ENCODE measurements at places on chromosomes 3 and 15. TPM values are rescaled to one million over a fixed set of nuclear protein-coding genes. Genes with fewer than 3 reads are reported as not detected.

The GRIP2 gene
- not detected for total RNA-seq

The RPL39L gene
- total RNA-seq: 100.0 TPM

The TMEM42 gene
- total RNA-seq: 4.3 TPM

The IMPG2 gene
- total RNA-seq: 0.08 TPM

DNA sequence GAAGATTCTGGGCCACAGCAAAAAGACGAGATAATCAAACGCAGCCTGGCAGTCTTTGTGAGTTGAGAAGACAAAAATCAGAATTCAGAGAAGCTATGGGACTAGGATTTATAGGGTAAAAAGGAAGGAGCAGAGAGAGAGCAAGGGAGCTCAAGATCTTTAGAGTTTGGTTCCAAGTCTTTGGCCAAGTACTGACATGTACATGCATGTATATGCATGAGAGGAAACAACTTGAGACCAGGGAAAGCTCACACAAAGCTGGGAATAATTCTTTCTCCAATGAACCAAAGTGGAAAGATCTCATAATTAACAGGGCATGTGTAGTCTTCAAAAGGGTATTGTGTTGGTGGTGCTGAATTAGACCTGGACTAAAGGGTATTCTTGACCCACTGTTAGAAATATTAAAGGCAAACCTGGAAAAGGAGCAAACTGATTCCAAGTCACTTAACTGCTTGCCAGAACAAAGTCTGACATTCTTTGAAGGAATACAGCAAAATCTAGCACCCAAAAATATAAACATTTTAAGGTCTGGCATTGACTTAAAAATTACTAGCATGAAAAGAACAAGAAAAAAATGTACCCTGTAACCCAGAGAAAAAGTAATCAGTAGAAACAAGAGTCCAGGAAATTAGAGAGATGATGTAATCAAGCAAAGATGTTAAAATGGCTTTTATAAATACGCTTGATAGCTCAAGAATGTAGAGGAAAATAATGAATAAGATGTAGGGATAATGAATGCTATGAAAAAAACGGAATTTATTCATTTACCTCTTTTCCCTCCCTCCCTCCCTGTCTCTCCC, 226.0 kb upstream of the CGNL1 start:
- DNase-seq: no peak

GRCh38 chr3:173732237-173732636, 334.7 kb downstream of the NLGN1 start:
- no peak for DNase-seq

DNA sequence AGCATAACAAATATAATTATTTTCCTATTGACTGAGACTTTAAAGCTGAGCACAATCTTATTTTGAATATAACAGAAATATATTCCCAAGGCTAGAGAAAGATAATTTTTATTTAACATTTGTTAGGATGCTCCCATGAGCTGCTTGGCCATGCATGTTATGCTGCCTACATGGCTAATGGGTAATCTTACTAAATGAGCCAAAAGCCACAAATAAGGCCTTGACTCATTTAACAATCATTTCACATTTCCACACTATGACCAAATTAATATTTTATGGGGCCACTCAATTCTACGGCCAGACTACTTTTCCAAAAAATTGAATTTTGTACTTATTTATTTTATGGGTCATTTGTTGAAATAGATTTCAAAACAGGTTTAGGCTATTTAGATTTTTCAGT, 141.7 kb downstream of the MEIS2 start:
- DNase-seq: no peak

DNA sequence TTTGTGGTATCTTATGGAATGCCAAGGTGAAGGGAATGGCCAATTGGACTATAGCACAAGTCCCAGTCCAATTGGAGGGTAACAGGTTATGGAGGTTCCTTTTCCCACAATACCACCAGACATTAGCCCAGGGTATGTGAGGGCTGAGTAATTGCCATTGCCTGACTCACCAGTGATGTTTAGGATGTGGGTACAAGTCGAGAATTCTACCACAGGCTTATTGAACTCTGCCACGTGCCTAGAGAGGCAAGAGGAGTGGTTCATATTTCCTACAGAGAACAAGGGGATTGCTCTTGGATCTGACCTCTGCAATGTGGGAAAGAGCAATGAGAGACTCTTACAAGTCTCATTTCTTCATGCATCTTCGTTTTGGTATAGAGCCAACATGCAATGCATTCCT, 85.0 kb upstream of the XCR1 start:
- peak; percentile 79 for DNase-seq

The CA12 gene
- total RNA-seq: 24.2 TPM

- no peak for DNase-seq
These were observed 290.8 kb downstream of the NLGN1 start for GRCh38 chr3:173688216-173688842.

The C3orf49 gene
- not detected for total RNA-seq

- DNase-seq: no peak
These were observed 34.7 kb upstream of the CRTC3 start for GRCh38 chr15:90495067-90495466.

GRCh38 chr3:103924544-103924943, 1442.2 kb upstream of the ALCAM start:
- DNase-seq: no peak

- peak; percentile 29 for DNase-seq
These were observed 269.5 kb downstream of the SUCLG2 start for GRCh38 chr3:67384760-67385397.

DNA sequence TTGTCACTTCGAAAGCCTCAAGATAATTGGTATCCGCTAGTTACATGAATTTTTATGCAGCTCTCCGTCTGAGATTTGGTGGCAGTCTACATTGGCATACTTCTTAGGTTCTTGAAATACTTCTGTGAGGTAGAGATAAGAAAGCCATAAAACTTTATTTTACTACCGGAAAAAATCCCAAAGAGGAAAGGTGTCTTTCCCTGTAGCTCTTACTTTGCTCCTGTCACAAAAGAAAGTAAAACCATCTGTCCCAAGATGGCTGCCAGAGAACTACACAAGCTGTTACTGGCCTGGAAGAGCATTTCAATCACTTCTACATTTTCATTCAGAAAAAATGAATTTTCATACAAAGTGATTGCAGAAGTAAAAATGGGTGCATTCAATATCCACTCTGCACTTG, 214.8 kb upstream of the ST8SIA2 start:
- DNase-seq: no peak

The LMCD1 gene
- 13.7 TPM for total RNA-seq

GRCh38 chr15:84082739-84083138, 152.8 kb upstream of the GOLGA6L4 start:
- DNase-seq: no peak

GRCh38 chr3:94778289-94778688, 715.4 kb downstream of the NSUN3 start:
- DNase-seq: no peak

- DNase-seq: peak; percentile 92
These were observed 1.1 kb upstream of the PLD1 start for GRCh38 chr3:171811295-171811912.

GRCh38 chr15:71290881-71291635, 175.8 kb downstream of the THSD4 start:
- DNase-seq: no peak

DNA sequence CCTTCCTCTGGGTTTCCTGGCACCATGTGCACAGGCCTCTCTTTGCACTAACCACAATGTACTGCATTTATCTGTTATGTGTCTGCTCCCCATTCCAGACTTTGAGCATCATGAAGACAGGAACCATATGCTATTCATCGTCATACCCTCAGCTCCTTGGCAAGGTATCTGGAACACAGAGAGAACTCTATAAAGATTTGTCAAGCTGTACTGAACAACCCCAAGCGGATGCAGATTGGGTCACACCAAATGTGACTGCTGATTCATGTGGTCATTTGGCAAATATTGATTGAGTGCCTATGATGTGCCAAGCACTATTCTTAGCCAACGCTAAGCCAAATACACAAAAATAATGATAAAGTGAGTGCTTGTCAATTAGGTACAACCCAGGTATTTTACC, 7.5 kb upstream of the MEGF11 start:
- DNase-seq: no peak

- peak; percentile 82 for DNase-seq
These were observed 49.4 kb downstream of the CHCHD6 start for GRCh38 chr3:126753191-126754160.

DNA sequence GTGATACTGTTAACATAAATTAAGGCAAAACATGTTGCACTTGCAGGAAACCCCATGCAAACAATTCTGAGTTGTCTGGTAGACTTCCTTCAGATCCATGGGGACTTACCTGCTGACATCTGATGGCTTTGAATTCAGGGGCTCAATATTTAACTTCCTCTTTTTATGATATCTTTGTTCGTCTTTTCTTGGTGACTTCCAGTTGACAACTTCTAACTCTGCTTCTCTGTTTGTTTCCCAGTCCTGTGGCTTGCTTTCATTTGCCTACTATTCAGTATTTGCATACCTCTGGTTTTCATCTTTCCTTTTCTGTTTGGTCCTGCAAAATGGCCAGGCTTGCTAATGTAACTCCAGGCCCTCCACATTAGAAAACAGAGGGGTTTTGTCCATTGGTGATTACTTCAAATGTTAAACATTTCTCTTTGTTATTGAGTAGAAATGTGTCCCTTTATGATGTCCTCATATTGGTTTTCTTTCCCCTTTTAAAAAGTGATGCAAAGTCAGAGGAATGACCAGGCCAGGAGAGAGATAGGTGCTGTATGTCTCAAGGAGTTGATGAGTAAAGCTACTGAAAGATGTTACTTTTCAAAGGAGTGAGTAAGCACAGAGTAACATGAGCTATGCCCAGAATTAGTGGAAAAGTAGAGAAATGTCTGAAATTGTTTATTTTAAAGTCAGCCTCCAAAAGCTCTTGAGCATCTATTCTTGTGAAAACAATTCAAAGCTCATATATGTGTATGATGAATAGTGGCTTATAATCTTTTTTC, 335.9 kb downstream of the LPP start:
- no peak for DNase-seq

The OIP5 gene
- 40.1 TPM for total RNA-seq

The MESP2 gene
- not detected for total RNA-seq

DNA sequence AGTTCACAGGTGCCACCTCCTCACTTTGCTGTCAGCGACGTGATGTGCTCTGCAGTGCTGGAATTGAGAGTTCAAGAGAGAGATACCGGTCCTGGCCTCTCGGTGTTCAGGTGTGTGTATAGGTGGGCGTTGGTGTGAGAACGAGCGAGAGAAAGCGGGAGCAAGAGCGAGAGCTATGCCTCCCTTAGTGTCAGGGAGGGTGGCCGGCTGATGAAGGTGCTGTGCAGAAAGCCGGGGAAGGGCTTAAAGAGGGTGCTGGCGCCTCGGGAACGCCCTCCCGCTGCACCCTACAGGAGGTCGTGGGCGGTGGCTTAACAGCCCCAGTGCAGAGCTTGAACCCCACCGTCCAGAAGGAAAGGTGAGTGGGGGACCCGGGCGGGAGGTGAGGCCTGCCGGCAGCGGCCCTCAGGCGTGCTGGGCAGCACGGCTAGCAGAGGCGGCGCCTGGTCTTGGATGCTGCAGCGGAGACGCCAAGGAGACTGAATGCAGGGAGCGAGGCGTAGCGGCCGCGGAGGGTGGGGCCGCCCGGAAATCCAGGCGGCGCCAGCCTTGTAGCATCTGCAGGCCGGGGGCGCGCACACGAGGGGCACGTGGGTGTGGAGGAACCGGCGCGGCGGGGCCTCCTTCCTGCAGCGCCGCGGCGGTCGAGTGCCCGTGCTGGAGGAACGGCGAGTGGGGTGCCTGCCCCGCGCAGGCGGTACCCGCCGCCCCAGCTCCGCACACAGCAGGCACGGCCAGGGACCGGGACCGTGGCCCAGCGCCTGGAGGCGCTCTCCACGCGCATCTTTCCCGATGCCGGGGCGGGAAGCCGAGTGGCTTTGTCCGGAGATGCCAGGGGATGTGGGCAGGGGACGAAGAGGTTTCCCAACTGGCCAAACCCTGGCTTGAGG, 246.8 kb upstream of the TOPAZ1 start:
- DNase-seq: no peak

GRCh38 chr15:82572311-82572710, 32.1 kb upstream of the RPS17 start:
- DNase-seq: no peak

DNA sequence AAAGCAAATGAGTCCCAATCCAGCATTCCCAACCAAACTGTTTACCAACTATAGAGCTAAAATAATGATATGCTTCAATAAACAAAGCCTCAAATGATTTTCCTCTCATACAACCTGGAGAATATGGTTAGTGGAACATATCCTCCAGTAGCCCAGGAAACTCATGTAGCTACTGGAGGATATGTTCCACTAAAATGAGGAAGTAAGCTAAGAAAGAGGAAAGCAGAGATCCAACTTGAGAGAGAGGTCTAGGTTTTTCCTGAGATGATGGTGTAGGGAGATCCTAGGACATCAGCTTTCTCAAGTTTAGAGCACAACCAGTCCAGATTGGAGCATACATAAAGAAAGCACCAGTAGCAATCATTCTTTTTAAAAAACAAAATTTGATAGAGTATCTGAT, 44.6 kb upstream of the SLC4A7 start:
- DNase-seq: no peak

- no peak for DNase-seq
These were observed 217.3 kb downstream of the SHQ1 start for GRCh38 chr3:72630969-72631344.

GRCh38 chr15:78355177-78355576, 15.0 kb downstream of the CRABP1 start:
- no peak for DNase-seq

GRCh38 chr3:141368925-141369794, 856 bp downstream of the ZBTB38 start:
- DNase-seq: no peak

The CLDN1 gene
- total RNA-seq: 0.12 TPM

The CHRNB4 gene
- total RNA-seq: not detected

The ACTC1 gene
- not detected for total RNA-seq

GRCh38 chr3:17063596-17063995, 178.8 kb downstream of the PLCL2 start:
- DNase-seq: no peak

The RAD51 gene
- 13.5 TPM for total RNA-seq

The MAP1A gene
- 32.9 TPM for total RNA-seq

- DNase-seq: no peak
These were observed 456.2 kb downstream of the ZNF385D start for GRCh38 chr3:21294768-21295167.

The CYP11A1 gene
- not detected for total RNA-seq

DNA sequence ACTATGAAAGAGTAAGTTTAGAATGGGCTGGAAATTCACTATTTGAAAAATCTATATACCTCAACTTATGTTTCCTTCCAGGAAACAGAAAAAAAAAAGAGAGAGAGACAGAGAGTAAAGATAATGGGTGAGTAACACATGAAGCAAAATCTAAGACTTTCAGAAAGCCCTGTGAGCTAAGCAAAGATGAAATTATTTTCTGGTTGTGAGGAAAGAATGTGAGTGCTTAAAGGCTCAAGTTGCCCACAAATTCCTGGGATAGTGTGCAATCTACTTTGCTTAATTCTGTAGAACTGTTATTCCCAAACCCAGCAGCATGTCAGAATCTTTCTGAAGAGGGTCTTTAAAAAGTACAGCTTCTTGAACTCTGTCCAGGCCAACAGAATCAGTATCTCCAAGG, 337.7 kb upstream of the AGTR1 start:
- DNase-seq: no peak

- no peak for DNase-seq
These were observed 13.7 kb downstream of the TKT start for GRCh38 chr3:53242155-53242554.

Measured in H4 (cell line).